ENCODE measurements at places on chromosomes 11 and 22.

DNA sequence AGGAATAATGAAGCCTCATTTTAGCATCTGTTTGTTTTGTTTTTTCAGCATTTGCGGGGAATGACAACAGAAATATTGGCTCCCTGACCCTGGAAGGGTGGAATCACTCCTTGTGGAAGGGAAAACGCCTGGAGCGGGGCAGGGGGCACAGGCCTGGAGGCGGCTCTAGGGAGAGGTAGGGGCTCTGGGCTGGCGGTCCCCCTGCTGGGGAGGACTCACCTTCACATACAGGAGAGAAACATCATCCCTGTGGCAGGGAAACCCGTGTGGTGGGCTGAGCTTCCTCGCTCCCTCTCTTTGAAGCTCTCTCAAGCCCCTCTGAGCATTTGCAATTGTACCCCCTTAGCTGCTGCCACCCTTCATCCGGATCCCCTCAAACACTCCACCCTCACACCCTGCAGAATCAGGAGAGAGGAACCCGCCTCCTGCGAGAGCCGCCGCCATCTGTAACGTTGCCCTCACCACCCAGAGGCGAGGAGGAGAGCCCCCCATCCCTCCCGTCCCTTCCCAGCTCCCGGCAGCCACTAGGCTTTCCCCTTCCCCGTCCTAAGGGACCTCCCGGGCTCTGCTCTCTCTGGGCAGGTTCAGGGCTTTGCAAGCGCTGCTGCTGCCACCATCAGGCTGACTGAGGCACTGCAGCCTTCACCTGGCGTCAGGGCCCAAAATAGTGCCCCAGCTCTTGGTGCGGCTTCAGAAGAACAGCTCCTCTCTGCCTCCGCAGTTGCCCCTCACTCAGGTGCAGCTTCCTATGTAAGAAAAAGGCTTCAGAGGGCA, 10.4 kb downstream of the KIRREL3 start:
- DNase-seq = peak; percentile 52

DNA sequence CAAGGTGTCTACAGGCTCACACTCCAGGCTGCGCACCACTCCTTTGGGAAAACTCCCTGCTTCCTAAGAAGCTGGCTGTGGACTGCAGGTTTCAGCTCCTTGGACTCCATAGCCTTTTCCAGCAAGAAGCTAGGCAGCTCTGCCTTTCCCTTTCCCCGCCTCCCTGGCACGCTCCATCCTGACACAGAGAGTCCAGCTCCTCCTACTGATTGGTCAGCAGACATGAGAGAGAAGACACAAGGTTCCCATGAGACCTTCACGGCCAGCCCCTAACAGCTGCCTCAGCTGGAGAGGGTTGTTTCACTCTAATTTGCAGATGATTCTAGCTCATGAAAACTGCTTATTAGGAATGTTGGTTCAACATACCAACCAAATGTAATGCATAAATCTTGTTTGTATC, 27.6 kb downstream of the TENM4 start:
- DNase-seq = peak; percentile 79

DNA sequence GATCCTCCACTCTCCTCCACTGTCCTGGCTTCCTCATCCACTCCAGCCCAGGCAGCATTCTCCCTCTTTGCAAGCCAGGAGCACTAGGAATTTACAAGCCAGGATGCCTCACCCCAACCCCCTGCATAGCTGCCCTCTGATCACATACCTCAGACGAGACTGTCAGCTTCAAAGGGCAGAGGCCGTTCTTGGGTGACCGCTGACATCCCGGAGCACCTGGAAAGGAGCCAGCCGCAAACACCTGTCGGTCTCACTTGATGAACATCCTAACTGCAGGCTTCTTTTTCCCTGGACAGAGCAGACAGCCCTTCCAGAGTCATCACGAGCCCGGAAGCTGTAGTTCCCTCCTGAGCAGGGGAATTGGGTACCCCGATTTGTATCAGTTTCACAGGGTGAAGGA, 451.3 kb upstream of the B3GAT1 start:
- DNase-seq = no peak

DNA sequence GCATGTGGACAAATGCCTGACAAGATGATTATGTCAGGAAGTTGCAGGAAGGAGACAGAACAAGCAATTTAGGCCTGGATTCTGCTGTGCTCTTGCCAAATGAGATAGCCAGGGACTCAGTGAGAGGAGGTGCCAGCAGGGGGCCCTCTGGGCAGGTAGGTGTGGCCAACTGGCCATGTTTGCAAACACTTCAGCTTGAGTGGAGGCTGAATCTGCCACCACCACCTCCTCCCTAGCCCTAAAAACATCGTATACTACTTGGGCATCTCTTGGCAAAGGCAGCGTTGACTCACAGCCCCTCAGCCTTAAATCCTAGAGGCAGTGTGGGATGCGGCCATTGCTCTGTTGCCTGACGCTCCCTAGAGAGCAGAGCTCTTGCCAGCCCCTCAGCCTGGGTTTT, 95.1 kb upstream of the PLET1 start:
- DNase-seq = peak; percentile 42

DNA sequence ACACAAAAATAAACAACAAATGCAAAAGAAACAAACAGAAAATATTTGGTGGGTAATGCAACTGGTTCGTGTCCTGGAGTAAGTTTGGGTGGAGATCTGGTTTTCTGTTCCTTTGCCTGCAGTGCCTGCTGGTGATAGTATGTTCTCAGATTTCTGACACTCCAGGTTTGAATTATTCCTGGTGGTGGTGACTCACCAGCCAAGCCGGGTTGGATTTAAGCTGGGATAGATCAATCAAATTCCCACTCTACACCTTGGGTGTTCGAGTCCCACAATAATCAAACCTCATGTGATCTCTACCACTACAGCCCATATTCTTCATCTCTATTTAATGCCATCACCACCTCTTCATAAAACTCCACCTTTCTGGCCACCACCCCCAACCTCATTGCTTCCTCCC, 421.8 kb downstream of the NTM start:
- DNase-seq = no peak

DNA sequence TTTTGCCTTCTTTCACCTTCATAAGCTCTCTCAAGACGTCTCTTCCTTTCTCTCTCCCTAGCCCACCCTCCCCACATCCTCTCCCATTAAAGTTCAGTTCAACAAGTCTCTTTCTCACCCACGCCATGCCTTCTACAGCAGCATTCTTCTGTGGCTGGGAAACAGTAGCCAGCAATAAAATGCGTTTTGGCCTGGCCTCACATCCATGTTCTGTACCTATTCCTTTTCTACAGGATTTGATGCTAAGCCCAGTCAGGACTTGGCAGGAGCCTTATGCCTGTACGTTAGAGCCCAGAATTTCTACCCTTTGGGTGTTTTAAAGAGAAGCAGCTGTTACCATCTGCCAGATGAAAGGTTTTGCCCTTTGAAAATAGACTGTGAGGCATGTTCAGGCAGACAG, 7.1 kb upstream of the CD44 start:
- DNase-seq = no peak

DNA sequence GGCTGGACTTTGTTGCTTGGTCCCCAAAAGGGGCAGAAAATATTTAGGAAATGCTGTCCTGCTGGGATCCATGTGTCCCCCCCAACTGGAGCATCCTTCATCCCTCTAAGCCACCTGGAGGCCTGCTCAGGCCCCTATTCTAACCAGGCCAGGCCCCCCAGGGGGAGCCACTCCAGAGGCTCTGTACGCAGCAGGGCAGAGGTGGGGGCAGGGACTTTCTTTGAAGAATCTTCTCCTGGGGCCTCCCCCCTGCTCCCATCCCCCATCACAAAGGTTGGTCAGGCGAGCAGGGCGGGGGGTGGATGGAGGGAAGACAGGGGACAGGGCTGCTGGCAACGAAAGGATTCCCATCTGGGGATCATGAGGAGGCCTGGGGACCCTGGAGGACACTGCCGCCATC, 170.8 kb downstream of the MN1 start:
- no peak for DNase-seq

GRCh38 chr11:71448257-71449171, at the start of gene DHCR7:
TSS of gene DHCR7 (minus strand) at chr11:71448393. CDS start at chr11:71444952, 3,441 bp downstream.
- DNase-seq = peak; percentile 95

GRCh38 chr11:124627546-124627945, 4.9 kb downstream of the TBRG1 start:
- DNase-seq = no peak

GRCh38 chr11:127108838-127109237, 108.3 kb upstream of the KIRREL3 start:
- DNase-seq = no peak

DNA sequence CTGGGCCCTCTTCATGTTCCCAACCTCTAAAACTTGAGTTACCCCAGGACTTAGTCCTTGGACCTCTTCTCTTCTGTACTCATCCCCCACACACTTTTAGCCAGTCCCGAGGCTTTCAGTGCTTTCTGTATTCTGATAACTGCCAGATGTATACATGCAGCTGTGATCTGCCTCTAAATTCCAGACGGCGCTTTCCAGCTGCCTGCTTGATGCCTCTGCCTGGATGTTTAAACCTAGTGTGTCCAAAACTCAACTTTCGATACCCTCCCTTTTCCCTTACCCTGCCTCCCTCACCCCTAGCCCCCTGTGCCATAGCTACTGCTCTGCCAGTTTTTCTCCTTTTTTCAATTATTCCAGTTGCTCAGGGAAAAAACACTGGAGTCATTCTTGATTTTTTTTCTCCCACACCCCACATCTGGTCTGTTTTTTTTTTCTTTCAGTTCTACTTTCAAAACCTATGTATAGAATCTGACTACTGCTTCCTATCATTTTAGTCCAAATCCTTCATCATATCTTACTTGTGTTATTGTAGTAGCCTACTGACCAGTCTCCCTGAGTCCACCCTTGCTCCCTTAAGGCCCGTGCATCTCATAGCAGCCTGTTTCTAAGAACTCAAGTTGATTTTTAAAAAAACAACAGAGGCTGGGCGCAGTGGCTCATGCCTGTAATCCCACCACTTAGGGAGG, 32.9 kb upstream of the TECTA start:
- no peak for DNase-seq
